ENCODE measurements at places on chromosomes 4 and X.

DNA sequence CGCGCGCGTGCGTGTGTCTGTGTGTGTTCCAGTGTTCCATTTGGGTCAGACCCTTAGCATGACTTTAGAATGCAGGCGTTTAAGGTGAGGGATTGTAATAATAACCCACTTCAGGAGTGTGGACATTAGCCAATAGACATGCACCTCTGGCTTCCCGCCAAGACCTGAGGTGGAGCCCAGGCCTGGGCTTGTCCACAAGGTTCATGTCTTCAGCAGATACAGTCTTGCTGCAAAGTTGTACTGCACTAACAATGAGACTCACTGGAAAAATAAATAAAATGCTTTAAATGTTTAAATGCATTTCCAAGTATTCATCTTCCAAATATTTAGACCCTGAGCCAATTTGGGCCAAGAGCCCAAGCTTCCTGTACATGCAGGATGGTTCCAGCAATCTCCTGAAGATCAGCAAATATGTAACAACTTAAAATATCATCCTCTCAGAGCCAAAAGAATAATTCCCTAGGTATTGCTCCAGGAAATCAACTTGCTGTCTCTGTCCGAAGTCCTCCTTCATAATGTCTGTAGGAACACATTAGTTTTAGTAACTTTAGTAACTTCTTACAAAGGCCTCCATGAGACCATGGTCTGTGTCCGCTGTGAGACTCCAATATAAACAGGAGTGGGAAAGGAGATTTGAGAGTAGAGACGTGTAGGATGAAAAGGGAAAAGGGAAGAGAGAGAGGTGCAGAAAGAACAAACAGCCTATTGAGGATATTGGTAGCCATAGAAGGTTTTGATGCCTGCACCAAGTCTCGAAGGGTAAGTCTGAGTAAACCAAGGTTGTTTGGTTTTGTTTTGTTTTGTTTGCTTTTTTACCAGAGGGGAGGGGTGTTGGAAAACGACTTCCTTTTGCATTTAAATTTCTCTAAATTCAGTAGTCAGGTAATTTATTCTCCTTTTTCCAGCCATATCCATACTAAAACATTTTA, 98.5 kb upstream of the KLF3 start:
- no peak for DNase-seq

- no peak for DNase-seq
These were observed 51.0 kb upstream of the SPIN4 start for GRCh38 chrX:63402106-63402505.

GRCh38 chrX:50432829-50433289, 37.8 kb downstream of the DGKK start:
- DNase-seq, result no peak

DNA sequence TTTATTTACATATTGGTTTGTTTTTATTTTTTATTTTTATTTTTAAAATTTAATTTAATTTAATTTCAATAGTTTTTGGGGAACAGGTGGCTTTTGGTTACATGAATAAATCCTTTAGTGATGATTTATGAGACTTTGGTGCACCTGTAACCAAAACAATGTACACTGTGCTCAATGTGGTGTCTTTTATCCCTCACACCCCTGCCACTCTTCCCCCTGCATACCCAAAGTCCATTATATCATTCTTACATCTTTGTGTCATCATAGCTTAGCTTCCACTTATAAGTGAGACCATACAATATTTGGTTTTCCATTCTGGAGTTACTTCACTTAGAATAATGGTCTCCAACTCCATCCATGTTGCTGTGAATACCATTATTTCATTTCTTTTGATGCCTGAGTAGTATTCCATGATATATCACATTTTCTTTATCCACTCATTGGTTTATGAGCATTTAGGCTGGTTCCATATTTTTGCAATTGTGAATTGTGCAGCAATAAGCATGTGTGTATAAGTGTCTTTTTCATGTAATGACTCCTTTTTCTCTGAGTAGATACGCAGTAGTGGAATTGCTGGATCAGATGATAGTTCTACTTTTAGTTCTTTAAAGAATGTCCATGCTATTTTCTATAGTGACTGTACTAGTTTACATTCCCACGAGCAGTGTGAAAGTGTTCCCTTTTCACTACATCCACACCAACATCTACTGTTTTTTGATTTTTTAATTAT, 157.1 kb downstream of the CPXCR1 start:
- no peak for DNase-seq

GRCh38 chrX:67614423-67614822, 70.6 kb downstream of the AR start:
- no peak for DNase-seq

- DNase-seq, result no peak
These were observed 86.2 kb downstream of the NPFFR2 start for GRCh38 chr4:72118017-72118416.

DNA sequence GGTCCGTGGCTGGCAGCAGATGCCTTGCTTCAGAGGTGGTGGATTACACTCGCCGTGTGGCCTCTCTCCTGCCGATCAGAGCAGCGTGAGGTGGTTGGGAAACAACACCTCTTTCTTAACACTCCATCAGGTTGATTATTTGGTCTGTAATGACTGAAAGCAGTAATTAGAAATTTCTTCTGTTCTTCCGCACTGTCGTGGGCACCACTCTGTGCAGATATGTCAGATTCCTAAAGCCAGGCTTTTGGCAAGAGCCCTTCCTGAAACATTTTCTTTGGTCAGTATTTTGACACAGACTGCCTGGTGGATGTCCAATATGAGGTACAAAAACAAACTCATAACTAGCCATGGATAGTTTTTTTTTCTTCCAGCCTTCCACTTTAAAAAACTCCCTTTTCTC, 100.9 kb downstream of the FNIP2 start:
- DNase-seq, result no peak

DNA sequence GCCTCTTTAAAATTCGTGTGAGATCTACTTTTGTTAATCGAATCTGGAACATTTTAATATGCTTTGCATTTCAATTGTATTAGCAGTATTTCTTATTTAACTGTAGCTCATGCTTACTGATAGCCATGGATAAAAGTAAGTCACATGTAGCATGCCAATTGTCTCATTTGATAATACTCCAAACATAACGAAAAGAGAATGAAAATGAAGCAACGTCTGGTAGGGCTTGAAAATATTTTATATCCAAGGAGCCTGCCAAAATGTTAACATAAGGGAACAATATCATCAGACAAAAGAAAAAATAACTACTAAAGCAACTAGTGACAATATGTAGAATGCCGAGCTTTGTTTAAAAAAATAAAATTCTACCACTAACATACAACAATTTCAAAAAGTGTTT, 94.1 kb upstream of the MID1 start:
- DNase-seq, result no peak

DNA sequence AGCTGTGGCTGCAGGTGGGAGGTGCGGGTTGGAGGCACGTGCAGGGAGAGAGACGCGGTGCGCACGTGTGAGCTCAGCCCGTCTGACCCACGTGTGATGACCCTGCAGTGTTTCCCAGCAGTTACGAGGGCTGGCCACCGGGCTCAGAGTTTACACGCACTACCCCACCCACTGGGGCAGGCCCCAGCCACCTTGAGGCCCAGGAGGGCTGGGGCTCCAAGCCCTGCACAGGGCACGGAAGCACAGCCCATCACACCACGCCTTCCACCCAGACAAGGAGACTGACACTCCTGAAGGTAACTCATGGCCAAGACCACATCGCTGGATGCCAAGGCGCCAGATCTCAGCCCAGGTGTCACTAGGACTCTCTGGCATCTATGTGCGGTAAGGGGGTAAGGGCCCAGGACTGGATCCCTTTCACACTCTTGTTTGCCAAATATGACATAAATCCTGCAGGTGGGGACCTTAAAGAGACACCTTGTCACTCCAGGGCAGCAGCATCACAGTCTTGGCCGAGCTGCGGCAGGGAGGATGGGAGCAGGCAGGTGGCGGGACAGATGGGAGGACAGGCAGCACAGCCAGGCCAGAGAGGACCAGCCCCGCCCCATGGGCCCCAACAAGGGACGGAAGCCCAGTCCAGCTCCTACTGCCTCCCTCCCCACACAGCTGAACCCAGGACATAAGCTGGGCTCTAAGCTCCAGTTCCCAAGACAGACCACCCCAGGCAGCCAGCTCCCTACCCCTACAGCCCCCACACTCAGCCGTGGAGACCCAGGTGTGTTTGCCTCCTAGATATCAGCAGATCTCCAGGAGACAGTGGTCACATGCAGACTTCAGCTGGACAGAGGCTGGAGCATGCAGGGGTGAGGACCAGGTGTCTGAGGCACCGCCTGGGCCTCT, 56.8 kb downstream of the ZFYVE28 start:
- DNase-seq, result no peak

All from ascending aorta (tissue), 2 donors.